Cardiac atrium fibroblast (primary cell): ENCODE measurements at places on chromosomes 16 and 17. TPM values are rescaled to one million over a fixed set of nuclear protein-coding genes. Genes with fewer than 3 reads are reported as not detected.

CBLN1 gene
- 0.16 TPM in 1 of 2 replicates, not detected in the other for total RNA-seq

TEKT1 gene
- total RNA-seq: not detected in 2 replicates

KRT20 gene
- not detected in 2 replicates for total RNA-seq

UMOD gene
- not detected in 2 replicates for total RNA-seq

TM4SF5 gene
- total RNA-seq: not detected in 2 replicates

TBC1D3K gene
- total RNA-seq: not detected in 2 replicates

NACA2 gene
- total RNA-seq: not detected in 2 replicates

CES1 gene
- total RNA-seq: 5.6 and 9.4 TPM in 2 replicates

TUBG1 gene
- 43.9 and 57.3 TPM in 2 replicates for total RNA-seq

SMIM36 gene
- not detected in 2 replicates for total RNA-seq

KRT33B gene
- not detected in 2 replicates for total RNA-seq

IL34 gene
- 4.9 TPM in 1 of 2 replicates, not detected in the other for total RNA-seq

CNGB1 gene
- total RNA-seq: not detected in 2 replicates

UTS2R gene
- not detected in 2 replicates for total RNA-seq

SOST gene
- total RNA-seq: not detected in 2 replicates

ADCY7 gene
- total RNA-seq: 9.9 and 21.5 TPM in 2 replicates

TEKT5 gene
- not detected in 2 replicates for total RNA-seq

FNDC8 gene
- not detected in 2 replicates for total RNA-seq

SLC52A1 gene
- 0.18 TPM in 1 of 2 replicates, not detected in the other for total RNA-seq

CCL17 gene
- not detected in 2 replicates for total RNA-seq

KRT17 gene
- 0.54 and 0.65 TPM in 2 replicates for total RNA-seq

RTN4RL1 gene
- total RNA-seq: 0.16 and 0.54 TPM in 2 replicates

DYNLRB2 gene
- total RNA-seq: not detected in 2 replicates

SLC35G6 gene
- total RNA-seq: not detected in 2 replicates

GPRC5C gene
- total RNA-seq: 13.9 and 32.4 TPM in 2 replicates

RSPRY1 gene
- 23.8 and 26.1 TPM in 2 replicates for total RNA-seq

HS3ST2 gene
- not detected in 2 replicates for total RNA-seq

ADGRG1 gene
- total RNA-seq: 3.9 and 5.6 TPM in 2 replicates

MEOX1 gene
- 0.54 TPM in 1 of 2 replicates, not detected in the other for total RNA-seq

KRT15 gene
- 9.6 TPM in 1 of 2 replicates, not detected in the other for total RNA-seq

GLIS2 gene
- 5.4 and 6.5 TPM in 2 replicates for total RNA-seq

ITGAD gene
- not detected in 2 replicates for total RNA-seq

CACNA1G gene
- total RNA-seq: 0.16 TPM in 1 of 2 replicates, not detected in the other

KRT33A gene
- total RNA-seq: not detected in 2 replicates

TPSB2 gene
- total RNA-seq: not detected in 2 replicates

KRT25 gene
- total RNA-seq: not detected in 2 replicates

CD2BP2 gene
- total RNA-seq: 42.4 and 48.6 TPM in 2 replicates

UNC13D gene
- 1.1 TPM in 1 of 2 replicates, not detected in the other for total RNA-seq

GUCY2D gene
- not detected in 2 replicates for total RNA-seq

KRTAP1-5 gene
- total RNA-seq: not detected in 2 replicates
